ENCODE measurements at places on chromosomes 3 and 15.

DNA sequence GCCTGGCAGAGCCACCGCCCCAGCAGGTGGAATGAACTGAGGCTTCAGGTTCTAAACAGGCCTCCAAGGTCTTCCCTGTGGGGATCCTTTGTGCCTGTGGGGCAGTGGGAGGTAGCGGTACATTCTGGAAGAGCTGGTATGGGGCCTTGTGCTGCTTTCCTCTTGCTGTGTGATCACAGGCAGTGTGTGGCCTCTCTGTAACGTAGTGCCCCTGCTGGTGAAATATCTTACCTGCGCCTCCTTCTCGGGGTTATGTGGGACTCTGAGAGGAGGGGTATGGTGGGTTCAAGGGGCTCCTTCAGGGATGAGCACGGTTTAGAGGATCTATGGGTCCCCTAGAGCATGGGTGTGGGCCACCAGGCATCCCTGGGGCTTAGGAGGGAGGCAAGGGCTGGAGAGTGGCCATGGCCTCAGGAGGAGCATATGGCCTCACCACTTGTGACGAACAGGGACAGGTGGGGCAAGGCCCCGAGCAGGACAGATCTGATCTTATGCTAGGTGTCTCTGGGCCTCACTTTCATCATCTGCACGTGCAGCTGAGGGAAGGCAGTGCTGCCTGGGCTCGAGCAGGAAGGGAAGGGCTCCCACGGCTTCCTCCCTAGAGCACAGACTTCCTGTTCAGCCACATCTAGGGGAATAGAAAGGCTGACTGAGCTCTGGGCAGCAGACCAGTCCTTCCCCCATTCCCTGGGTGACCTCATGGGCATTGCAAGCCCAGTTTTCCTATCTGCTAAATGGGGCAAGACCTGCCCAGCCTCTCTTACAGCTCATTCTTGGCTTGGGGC, 1.9 kb upstream of the ALS2CL start:
- DNase-seq: no peak

DNA sequence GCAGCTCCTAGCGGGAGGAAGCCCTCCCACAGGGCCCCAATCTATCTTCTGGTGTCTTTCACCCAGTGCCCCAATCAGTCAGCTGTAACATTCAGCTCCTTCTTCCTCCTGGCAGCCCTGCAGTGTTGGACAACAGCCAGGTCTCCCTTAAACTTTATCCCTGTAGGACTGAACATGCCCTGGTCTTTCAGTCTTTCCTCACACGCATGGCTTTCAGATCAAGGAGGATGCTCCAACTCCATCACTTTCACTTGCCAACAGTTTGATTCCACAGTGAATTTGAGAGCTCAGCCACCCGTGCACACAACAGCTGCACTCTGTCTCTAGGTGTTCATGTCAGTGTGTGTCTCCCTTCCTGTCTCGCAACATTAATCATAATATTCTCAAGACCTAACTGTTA, 28.5 kb upstream of the LRRC34 start:
- DNase-seq: no peak

GRCh38 chr3:12661926-12662592, 1.9 kb downstream of the RAF1 start:
- DNase-seq: no peak

DNA sequence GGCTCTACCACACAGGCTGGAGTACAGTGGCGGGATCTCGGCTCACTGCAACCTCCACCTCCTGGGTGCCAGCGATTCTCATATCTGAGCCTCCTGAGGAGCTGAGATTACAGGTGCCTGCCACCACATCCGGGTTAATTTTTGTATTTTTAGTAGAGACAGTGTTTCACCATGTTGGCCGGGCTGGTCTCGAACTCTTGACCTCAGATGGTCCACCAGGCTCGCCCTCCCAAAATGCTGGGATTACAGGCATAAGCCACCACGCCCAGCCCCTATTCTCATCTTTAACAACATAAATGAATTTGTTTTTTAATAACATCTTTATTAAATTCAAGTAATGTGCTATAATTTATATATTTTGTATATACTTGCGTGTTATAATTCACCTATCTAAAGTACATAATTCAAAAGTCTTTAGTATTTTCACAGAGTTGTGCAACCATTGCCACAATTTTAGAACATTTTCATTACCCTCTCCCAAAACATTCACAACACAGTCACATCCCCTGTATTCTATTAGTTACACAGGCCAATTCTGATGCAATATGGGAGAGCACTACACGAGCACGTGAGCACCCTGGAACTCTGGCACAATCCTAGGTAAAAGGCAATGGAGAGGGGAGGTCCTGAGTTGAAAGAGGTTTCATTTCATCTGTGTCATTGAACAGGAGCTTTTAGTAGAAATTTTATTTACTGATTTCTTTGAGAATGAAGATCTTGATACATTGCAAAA, 21.2 kb upstream of the MTMR14 start:
- no peak for DNase-seq

DNA sequence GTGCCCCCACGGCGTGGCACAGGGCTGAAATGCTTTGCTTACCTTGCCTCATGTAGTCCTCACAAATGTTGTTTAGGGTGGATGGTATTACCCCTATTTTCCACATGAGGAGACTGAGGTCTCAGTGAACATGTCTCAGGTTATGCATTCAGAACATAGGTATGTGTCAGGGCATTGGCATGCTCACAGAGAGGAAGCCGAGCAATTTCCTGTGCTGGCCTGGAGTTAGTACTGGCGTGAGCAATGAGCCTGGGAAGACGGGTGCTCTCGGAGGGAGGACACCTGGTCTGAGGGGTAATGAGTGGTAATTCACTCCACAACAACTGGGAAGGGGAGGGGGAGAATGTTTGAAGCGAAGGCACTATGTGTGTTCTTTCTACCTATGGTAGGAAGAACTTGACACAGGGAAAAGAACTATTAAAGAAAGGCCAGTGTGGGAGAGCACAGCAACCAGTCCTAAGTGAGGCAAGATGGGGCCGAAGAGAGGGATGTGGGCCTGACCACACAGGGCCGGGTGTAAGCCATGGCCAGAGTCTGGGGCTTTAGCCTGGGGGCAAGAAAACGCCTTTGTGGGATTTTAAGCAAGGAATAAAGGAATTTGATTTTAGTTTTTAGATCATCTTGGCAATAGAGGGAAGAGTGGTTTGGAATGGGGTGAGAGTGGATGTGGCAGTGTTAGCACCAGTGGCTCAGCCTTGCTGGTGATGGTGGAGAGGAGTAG, 4.9 kb upstream of the FAM131A start:
- DNase-seq: no peak

GRCh38 chr3:44235604-44236484, 5.8 kb upstream of the TOPAZ1 start:
- peak; percentile 15 for DNase-seq
